IMR-90 (cell line): ENCODE measurements at places on chromosomes 7 and 10. TPM values are rescaled to one million over a fixed set of nuclear protein-coding genes. Genes with fewer than 3 reads are reported as not detected.

Gene KLHDC10
- total RNA-seq = 27.1 and 34.2 TPM in 2 replicates

Gene PIK3CG
- under 0.01 TPM in 2 replicates for total RNA-seq

Gene EPO
- not detected in 2 replicates for total RNA-seq

Gene MCM10
- total RNA-seq = 11.8 and 14.4 TPM in 2 replicates

Gene KEL
- not detected in 2 replicates for total RNA-seq

Gene FXYD4
- total RNA-seq = not detected in 2 replicates

Gene ANKRD30A
- total RNA-seq = not detected in 2 replicates

Gene ABCB4
- total RNA-seq = not detected in 2 replicates

Gene PHYHIPL
- total RNA-seq = not detected in 2 replicates

Gene ASB10
- not detected in 2 replicates for total RNA-seq

Gene ADIRF
- 2.3 and 2.5 TPM in 2 replicates for total RNA-seq

Gene HOXA10
- total RNA-seq = 0.18 and 0.28 TPM in 2 replicates

Gene TAS2R40
- total RNA-seq = not detected in 2 replicates

Gene RAB19
- total RNA-seq = not detected in 2 replicates

Gene TAS2R5
- total RNA-seq = under 0.01 and 0.36 TPM in 2 replicates

Gene CEP41
- total RNA-seq = 11.1 and 12.2 TPM in 2 replicates

Gene ZNF727
- total RNA-seq = not detected in 2 replicates

Gene CROT
- total RNA-seq = 7.5 and 14.4 TPM in 2 replicates

Gene CPN1
- total RNA-seq = not detected in 2 replicates

Gene MSS51
- 1.1 TPM in 2 replicates for total RNA-seq
